Stimulated activated CD4-positive, alpha-beta T cell treated with anti-CD3 and anti-CD28 coated beads, Interleukin-12 subunit alpha, Interleukin-12 subunit beta, amount 100 ng/mL, for 48 hours (primary cell): ENCODE measurements at places on chromosomes 6 and 20.

DNA sequence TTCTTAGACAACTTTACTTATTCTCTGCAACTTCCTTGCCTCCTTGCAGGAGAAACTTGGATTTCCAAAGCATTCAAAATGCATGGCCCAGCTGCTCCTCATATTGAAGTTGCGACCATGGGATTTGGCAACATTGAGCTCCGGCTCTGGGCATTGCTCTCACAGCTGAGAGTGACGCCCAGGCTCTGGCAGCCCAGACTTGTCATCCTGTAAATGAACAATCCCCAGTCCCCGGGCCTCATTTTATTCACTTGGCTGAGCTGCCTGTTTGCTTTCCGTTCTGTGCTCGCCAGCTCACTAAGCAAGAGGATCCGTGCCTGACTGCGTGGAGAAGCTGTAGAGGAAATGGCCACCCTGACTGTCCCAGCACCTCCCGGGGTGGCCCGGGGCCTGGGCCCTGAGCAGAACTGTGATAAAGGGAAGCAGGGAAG, 119.5 kb upstream of the CD93 start:
- DNase-seq = no peak

DNA sequence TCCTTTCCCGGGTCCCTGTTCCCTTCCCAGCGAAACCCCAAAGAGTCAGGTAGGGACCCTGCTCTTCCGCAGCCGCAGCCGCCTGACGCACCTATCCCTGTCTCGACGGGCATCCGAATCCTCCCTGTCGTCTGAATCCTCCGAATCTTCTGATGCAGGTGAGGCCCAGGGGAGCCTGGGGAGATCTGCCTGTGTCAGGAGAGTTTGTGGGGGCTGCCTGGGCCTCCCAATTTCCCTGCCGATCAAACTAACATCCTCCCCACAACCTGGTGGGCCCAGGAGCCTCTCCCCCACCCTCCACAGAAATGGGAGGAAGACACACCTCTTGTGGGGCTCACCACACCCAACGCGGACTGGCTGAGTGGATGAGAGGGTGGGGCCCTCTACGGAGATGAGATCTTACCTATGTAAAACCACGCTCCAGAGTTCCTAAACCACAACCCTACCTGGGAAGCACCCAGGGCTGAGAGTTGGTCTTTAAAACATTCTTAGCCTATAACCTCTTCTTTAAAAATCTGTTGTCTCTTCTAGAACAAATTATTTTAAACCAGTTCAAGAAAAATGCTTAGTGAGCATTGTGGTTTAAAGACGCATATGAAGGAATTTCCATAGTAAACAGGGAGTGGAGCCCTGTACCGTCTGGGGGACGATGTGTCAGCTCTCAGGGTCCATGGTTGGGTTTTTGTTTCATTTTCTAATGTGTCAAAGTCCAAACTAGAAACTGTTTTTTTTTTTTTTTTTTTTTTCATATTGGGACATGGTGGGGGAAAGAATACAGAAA, 1.7 kb downstream of the CDC25B start:
- DNase-seq = no peak

GRCh38 chr20:5024982-5025381, 23.7 kb upstream of the SLC23A2 start:
- DNase-seq = no peak

DNA sequence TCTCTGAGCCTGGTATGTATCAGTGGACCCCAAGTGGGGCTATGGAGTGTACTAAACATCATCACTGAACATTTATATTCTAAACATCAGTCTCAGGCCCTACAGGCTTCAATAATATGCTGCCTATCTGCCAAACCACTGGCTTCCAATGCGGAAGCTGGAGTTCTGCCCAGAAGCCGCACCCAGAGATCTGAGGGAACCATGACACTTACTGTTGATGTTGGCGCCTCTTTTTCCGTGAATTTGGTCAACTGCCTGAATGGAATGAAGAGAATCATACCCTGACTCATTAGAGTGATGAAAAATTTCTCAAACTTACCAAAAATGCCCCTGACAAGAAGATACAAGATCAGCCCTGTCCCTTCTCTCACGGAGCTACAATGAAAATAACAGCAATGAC, 66.2 kb downstream of the SLC22A23 start:
- no peak for DNase-seq

DNA sequence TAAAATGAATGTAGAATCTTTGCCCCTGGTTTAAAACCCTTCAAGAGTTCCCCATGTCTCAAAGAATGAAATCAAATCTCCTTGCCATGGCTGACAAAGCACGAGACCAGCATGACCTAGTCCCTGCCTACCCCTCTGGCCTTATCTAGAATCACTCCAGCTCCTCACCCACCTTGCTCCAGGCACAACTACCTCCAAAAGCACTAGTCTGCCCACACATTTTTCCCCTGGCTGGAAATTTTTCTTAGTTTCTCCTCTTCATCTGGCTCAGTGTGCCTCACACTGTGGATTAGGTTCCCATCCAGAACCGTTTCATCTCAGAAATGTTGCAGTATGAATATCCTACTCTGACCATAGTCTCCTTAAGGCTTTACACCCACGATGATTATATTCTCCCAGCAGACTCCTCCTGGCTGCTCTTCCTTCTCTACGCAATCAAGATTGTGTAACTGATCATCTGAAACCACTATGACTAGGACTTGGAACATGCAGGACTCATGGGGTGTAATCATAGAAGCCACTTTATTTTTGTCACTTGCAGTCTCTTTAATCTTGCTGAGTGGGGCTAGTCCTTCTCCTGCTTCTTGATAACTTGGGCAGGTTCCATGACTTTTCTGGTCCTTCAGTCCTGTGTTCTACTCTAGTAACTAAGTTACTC, 7.8 kb upstream of the MRS2 start:
- DNase-seq = no peak

DNA sequence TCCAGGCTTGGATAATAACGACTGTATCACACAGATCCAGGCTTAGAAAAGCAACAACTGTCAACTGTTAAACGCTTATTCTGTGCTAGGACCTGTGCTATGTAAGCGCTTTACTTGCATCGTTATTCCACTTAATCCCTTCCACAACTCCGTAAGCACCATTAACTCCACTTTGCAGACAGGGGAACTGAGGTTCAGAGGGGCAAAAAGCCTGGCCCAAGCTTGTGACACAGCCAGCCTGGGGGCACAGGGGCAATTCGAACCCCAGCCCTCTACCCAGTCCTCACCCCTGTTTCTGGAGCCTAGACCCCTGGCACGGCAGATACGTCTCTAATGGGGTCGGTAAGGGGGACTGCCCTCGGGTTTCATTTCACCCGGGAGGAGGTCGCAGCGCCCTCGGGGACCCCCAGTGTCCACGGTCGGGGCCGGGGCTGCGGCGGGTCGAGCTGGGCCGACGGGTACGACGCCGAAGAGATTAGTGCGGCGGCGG, 411 bp downstream of the DSN1 start:
- no peak for DNase-seq

GRCh38 chr6:25794784-25795183, 37.1 kb downstream of the SLC17A1 start:
- no peak for DNase-seq

- no peak for DNase-seq
Measured at GRCh38 chr6:164108092-164108491, 693.6 kb downstream of the QKI start.

GRCh38 chr6:336159-337114, 44.1 kb downstream of the DUSP22 start:
- no peak for DNase-seq

- DNase-seq = peak; percentile 80
Measured at GRCh38 chr6:30955367-30956042, 14.7 kb downstream of the MUCL3 start.

DNA sequence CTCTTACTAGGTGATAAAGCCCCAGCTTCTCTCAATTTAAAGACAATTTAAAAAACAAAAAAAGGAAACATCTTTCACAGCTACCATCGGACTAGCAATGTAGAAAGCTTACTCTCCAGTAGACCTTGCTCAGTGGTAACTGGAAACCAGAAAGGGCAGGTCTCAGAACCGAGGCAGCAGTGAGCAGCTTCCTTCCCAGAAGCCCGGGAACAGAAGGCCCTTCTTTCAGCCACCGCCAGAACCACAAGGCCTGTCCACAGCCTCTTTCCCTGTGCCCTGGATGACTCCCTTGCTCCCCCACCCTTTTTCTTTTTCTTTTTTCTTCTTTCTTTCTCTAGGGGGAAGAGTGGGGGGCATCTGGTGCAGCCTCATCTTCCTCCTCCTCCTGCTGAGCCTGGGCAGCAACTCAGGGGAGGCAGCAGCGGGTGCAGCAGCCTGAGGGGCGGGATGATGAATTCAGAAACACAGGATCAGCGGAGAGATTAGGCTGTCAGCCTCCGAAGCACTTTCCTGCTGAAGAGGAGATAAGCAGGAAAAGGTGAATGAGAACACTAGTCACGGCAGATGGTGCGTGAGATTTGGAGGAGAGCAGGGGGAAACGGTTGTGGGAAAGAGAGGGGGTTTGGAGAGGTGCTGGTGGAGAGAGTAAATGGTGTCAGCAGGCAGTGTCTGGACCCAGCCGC, 158.5 kb downstream of the ID4 start:
- DNase-seq = no peak
